Right renal pelvis (tissue), 4 donors: ENCODE measurements at places on chromosomes 6 and 20.

DNA sequence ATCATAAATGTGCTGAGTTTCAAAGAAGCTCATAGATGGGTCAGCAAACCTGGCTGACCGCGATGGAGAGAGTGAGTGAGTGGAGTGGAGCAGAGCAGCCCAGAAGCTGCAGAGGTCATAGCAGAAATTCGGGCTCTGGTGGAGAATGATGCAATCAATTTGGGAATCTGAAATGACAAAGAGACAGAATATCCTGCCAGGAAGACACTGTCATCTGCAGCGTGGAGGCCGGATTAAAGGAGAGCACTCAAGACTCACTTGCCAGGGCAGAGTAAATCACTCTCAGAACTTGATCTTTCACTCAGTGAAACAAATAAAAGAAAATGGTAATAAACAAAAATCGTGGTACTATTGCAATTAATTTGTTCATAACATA, 109.6 kb upstream of the RREB1 start:
- DNase-seq = no peak

GRCh38 chr6:142300302-142300701, 1.5 kb upstream of the ADGRG6 start:
- DNase-seq = no peak

- DNase-seq = no peak
Measured at GRCh38 chr6:137497721-137498463, 3.7 kb upstream of the OLIG3 start.

DNA sequence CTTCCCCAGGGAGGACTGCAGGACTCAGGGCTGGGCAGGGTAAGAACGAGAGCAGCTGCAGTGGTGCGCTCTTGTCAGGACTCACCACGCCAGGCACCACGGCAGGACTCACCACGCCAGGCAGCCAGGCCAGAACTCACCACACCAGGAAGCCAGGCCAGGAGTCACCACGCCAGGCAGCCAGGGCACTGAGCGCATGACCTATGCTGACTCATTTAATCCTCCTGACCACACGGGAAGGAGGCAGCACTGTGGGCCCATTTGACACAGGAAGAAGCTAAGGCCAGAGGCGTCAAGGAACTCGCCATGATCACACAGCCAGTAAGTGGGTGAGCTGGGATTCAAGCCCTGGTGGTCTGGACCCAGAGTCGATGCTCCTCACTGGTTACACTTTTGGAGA, 189.3 kb downstream of the PREX1 start:
- DNase-seq = no peak

DNA sequence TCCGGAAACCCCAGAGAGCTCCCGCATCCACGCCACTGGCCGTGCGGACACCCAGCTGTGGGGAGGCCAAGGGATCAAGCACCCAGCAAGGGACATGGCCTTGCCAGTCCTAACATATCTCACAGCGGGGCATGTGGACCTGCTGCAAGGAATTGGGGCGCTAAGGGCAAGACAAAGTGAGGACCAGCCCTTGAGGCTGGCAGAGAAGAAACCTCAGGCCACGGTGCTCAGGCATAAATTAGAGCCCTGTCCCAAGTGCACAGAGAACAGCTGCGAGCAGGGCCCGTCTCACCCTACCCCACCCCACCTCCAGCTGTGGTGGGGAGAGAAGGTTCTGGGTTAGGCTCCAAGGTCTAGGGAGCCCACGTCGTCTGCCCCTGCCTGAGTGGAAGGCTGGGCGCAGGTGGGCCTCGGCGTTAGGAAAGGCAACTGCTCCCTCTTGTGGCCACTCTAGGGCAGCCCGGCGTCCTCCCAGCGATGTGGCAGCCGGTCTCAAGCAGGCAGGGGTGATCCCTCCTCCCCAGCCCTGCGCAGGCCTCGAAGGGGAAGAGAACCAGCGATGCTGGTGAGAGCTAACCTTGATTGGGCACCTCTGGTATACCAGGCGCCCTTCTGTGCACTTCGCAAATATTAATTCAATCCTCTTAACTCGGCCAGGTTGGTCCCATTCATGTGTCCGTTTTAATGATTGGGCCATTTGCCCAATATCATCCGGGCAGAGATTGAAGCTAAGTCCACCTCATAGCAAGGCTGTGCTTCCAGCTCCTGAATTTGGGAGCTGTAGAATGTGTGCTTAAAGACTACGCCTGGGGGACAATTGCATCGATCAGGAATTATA, 235.8 kb downstream of the NFATC2 start:
- DNase-seq = peak; percentile 37

- DNase-seq = no peak
Measured at GRCh38 chr20:19515074-19515473, 243.0 kb upstream of the RIN2 start.

DNA sequence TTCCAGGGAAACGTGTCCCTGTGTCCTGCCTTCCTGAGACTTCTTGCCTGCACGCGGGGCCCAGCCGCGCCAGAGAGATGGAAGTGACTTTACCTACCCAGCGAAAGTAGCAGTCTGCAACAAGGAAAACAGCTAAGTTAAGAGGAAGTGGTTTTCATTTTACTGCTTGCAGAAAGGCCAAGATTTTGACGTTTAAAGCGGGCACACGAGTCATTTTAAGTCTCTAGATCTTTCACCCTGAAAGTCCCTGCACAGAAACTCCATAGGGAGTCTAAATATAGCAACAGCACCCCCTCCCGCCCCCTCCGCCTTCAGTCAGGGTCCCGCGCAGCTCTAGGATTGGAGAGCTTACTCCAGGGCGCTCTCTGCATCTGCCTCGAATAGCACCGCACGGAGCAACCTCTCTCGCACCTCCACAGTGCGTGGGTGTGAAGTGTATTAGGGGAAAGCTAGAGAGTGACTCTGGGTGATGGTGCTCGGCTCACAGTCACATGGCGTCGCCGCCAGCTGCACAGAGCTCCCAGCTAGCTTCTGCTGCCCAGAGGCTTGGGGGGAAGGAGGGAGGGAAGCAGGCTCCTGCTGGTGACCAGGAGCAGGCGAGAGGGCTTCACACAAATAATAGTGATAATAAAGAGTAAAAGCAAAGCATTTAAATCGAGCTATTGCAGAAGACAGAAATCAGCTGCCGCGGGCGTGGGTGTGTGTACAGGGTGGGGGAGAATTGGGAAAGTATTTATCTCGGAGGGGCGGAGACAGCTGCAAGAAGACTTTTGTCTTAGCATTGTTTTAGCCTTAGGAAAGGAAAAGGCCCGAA, 1.8 kb upstream of the KCNQ5 start:
- DNase-seq = no peak

DNA sequence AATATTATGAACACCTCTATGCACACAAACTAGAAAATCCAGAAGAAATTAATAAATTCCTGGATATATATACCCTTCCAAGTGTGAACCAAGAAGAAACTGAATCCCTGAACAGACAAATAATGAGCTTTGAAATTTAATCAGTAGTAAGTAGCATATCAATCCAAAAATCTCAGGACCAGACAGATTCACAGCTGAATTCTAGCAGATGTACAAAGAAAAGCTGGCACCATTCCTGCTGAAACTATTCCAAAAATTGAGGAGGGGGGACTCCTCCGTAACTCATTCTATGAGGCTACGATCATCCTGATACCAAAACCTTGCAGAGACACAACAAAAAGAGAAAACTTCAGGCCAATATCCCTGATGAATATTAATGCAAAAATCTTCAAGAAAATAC, 67.0 kb upstream of the PDE7B start:
- DNase-seq = no peak
